ENCODE measurements at places on chromosomes 3 and 15.

DNA sequence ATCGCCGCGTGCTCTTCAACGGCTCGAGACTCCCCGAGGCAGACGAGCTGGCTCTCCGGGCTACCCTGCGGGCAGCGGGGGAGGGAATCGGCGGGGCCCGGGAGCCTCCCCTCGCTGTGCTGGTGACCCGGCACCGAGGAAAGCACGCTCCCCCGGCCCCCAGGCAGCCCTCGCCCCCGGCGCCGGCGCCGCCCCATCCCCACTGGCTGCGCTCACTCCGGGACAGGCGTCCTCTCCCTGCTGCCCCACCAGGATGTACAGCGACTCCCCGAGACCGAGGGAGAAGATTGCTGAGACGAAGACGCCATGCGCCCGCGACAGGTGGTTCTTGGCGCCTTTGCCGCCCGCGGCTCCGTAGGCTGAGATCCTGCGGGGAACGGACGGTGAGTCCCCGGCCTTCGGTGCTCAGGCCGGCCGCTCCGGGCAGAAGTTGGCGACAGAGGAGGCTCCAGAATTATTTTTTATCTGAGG, 1.7 kb downstream of the LTK start:
- no peak for DNase-seq

GRCh38 chr15:41341519-41341918, 8.8 kb downstream of the NUSAP1 start:
- no peak for DNase-seq

DNA sequence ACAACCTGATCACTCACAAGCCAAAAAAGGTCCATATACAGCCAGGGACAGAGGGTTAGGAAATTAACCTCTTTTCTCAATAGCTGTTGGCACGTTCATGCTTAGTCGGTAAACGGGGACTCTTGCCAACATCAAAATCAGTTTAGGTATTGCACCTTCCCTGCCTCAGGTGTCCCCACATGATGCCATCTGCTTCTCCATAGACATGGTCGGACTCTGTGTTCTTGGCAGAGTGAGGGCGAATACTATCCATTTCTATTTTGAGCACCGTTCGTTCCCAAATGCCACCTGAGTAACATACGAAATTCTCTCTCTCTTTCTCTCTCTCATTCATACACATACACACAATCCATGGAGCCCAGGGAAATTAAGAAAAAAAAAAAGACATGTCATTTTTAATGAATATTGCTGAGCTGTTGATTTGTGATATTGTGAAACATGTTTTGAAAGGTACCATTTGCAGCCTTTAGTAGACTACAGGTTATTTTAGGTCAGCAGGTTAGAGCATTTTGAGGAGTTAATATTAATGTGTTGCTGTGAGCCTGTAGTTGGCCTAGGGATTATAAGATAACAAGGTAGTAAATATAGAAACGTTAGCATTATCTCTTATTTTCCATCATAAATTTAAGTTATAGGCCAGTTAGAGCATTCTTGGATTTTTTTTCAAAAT, 78.5 kb downstream of the GHSR start:
- DNase-seq: no peak

DNA sequence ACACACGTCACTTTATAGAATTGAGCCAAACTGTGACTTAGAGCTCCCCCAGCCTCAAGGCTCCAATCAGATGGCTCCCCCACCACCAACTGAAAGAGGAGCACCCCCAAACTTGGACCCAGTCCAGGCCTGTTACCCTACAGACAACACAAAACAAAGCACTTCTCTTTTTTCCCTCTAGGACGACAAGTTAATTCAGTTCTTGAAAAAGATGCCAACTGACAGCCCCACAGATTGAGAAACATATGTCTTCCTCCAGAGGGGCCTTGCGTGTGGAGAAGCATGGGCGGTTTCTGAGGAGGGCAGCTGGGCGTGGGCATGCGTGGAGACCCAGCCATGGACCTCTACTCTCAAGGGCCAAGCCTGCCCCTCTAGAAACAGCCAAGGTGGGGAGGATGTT, 229.5 kb downstream of the SHQ1 start:
- DNase-seq: no peak
